H7 (cell line): ENCODE measurements at places on chromosomes 5 and 9. TPM values are rescaled to one million over a fixed set of nuclear protein-coding genes. Genes with fewer than 3 reads are reported as not detected.

Gene IFNE
- not detected in 2 replicates for total RNA-seq

DNA sequence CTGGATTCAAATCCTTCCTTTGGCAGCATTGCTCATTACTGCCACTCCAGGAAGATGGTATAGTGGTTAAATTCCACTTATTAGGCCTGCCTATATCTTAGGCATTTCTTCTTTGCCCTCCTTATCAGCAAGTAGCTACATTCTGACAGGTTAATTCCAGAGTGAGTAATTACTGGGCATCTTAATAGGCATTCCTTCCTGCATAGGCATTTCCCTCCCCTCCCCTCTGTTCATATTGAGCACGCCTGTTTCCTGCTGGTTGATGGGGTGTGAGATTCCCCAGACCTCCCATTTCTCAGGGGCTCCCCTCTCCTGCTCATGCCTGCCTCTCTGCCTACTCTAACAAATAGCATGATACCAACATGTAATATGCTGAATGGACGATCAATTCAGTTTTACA is 305.9 kb downstream of the CYLC2 start:
- DNase-seq, result no peak

DNA sequence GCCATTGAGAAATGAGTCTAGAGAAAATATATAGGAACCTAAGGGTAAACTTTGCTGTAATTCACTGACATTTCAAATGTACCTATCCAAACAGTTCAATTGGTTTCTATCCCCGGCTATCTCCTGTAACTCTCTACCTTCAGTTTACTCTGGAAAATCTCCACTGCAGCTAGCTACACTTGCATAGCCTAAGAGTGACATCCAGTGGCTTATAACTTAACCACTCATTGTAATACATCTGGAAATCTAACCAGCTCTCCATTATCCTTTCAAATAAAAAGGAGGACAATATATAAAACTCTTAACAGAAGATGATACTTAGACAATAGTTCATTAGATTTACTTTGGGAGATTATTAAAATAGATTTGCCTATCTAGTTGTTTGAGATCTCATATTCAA is 35.3 kb upstream of the SPDL1 start:
- peak; percentile 6 for DNase-seq

DNA sequence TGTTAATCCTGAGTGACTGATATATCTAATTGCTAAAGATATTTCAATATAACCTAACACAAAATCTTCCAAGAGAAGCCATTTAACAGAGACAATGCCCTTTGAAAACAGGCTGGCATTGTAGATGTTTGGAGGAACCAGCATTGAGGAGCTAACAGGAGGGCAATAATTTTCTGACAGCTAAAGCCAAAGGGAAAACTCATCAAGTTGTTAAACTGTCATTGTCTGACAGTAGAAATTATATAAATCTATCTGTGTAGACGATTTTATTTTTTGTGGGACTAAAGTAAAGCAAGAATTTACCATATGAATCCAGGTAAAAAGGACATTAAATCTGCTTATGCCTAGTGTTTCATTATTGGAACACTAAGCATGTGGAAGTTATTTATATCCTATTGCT is 500.2 kb upstream of the NMUR2 start:
- no peak for DNase-seq

GRCh38 chr5:136963504-136963903 is 535.6 kb downstream of the SPOCK1 start:
- no peak for DNase-seq

DNA sequence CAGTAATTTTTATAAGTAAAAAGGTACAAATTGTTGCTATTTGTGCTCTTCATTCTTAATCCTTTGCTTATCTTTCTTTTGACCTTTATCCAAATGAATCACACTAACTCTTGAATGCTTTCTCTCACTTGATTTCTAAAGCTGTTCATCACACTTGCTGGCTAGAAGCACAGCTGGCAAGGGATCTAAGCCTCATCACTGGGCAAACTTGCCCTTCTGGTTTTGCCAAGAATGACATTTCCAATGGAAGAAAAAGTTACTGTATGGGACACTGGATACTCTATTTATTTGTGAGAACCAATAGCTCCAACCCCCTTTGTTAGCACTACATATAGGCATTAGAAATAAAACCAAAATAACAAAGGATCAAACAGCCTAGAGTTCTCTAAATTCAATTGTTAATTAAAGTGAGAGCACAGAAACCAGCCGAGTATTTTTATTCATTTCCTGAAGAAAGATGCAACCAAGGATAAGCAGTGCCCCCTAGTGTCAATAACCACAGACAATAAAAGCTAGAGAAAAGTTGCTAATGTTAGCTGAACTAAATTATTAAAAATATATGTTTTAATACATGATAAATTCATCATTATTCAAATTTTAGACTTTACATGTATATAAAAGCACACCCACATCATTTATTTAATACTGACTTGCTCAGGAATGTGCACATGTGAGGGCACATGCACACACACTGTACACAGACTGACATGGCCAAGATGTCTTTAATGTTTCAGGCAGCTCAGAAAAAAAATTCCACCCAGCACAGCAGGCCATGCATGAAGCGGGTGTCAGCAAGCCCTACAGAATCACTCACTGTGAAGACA is 59.8 kb upstream of the POU5F2 start:
- peak; percentile 11 for DNase-seq
